ENCODE measurements at places on chromosomes 3 and 15.

GRCh38 chr3:25036633-25037032 lies 391.4 kb upstream of the RARB start:
- DNase-seq: no peak

DNA sequence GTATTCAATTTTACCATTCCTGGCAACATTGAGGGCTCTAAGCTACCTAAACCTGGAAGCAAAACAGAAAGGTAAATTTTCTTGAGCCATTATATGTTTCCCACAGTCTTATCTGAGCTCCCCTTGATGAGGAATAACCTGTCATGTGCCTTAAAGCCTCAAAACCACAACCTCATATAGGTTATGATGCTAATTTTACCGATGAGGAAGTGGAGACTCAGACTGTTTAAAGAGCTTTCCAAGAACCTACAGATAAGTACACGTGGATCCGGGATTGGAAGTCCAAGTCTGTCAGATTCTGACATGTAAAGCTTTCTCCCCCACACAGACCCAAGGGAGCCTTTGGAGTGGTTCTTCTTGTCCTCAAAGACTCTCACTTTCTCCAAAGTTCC lies 140.5 kb downstream of the SEMA6D start:
- no peak for DNase-seq

GRCh38 chr3:187352581-187353575 lies 15.3 kb upstream of the RTP4 start:
- DNase-seq: no peak

DNA sequence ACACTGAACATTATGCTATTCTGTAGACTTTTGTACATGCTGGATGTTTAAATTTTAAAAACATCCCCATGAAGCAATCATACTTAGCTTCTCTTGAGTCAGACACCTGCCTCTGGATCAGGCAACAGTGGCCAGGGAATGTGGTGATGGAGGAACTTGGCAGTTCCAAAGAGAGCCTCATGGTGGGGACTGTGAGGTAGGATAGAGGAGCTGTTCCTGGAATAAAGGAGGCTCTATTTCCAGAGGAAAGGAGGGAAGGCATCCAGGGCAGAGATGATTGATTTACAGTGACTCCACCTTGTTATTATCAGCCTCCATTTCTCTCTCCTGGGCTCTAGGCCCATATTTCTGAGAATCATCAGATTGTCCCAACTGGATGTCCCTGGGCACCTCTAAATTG lies 35.0 kb upstream of the ABHD17C start:
- DNase-seq: no peak

DNA sequence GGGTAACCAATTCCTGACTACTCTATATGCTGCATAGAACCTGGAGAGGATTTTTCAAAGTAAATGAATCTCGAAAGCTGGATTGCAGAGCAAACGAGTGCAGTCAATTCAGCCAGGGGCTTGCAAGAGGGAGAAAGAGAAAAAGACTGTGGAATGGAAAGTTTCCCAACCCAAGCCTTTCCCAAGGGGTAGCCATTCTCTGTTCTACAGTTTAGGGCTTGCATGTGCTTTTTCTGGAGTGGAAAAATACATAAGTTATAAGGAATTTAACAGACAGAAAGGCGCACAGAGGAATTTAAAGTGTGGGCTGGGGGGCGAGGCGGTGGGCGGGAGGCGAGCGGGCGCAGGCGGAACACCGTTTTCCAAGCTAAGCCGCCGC lies 511 bp upstream of the RARB start:
- DNase-seq: no peak

DNA sequence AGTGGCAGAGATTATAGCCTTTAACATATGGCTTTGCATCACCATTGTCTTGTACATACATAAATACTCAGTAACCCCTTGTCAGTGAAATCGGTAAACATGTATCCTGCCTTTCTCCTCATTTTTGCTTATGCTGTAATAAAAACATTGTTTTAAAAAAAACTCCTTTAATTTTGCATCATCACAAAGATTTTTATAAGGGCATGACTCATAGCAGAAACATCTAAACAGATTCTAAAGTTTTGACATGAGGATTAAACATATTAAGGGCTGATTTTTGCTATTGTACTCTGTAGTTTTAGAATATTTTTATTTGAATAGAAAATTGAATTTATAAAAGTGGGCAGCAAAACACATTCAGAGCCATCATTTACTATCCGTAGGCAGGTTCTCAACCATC lies 275.9 kb downstream of the ZIC4 start:
- no peak for DNase-seq

- DNase-seq: no peak
Observed at GRCh38 chr3:150913133-150913922, 8.1 kb upstream of the MINDY4B start.

- DNase-seq: no peak
Observed at GRCh38 chr15:41967506-41968206, 4.7 kb downstream of the EHD4 start.

GRCh38 chr15:71807691-71808091 lies 2.7 kb upstream of the NR2E3 start:
- DNase-seq: no peak

GRCh38 chr3:143810953-143811265 lies 37.4 kb downstream of the SLC9A9 start:
- no peak for DNase-seq

DNA sequence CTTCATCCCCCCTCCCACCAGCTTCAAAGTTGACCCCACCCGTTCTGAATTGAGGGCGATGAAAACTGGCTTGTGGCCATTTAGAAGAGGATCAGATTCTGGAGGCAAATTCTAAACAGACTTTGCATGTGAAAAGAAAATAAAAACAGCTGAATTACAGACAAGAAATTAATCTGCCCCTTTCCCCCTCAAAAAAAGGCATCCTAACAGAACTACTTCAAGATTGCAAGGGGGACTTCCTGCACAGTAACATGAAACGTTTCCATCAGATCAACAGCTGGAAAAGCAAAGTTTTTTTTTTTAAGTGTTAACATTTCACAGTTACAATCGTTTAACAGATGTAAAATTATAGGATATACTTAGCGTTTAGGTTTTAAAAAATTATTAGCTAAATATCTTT lies 229.3 kb downstream of the RORA start:
- DNase-seq: no peak

DNA sequence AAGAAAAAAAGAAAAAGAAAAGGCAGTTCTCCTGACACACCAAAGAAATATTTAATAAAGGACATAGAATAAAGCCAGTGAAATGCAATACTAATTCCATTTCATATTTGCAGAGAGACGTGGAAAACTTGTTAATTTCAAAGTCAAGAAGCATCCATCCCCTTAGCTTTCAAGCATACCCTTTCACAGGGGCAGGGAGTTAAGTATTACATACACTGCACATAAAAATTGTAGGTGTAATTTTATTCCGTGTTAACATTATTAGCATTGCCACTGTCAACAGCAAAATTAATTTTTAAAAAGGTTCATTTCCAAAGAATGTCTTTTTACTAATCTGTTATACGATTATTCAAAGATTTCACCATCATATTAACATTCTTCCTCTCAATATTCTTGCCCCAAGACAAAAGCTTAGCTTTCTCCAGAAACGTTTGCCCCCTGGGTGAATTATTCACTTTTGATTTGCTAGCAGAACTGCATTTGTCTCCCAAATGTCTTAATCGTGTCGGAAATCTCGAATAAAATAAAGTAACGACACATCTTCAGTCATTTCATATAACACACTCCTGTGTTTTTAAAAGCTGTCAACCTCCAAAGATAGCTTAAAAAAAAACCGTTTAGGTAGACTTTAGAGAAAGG lies 517.9 kb downstream of the MECOM start:
- no peak for DNase-seq

GRCh38 chr3:76724706-76725105 lies 315.2 kb upstream of the ROBO2 start:
- no peak for DNase-seq

GRCh38 chr3:118637846-118638245 lies 396.8 kb downstream of the IGSF11 start:
- DNase-seq: no peak

DNA sequence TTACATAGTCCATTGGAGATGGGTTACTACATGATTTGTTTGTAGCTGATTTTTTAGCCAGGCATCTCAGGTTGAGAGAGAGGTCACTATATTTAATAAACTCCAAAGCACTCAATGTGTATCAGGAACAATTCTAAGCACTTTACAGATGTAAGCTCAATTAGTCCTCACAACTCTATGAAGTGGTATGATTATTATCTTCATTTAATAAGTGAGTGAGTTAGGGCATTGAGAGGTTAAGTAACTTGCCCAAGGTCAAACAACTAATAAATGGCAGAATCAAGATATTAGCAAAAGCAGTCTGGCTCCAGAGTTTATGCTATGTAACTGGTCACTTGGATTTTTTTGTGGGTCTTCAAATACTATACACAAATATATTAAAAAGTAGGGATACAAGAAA lies 56.3 kb upstream of the ABI3BP start:
- DNase-seq: no peak

DNA sequence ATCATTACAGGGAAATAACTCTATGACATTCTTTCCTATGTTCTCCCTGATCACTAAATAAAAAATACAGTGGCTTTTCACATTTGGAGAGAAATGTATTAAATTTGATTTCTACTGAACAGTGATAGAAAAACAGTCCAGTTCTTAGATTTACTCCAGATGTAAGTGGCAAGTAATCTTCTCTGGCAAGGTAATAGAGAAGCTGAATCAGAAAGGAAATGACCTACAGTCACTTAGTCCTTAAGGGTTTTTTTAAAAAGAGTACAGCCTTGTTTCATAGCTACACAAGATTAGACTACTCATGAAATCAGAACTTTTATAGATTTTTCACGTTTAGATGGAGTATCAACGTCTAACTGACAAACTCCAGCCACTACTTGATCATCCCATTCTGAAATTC lies 236.9 kb downstream of the CADPS start:
- DNase-seq: no peak

DNA sequence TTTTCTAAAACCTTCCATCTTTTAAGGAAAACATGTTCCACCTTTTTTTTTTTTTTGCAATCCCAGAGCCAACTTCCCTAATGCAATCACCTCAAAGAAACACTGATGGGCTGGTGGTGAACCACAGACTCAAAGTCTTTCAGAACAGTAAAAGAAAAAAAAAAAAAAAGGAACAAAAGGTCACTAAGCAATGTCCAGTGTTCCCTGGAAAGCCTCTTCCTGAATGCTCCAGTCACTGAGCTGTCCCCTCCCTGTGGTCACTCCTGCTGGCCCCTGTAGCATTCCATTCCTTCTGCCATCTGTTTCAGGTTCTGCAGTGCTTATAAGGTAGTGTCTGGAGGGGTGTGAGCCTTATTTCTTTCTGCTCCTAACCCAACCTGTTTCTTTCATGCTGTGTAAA lies 53.3 kb downstream of the AAGAB start:
- DNase-seq: no peak

- no peak for DNase-seq
Observed at GRCh38 chr15:88230823-88231222, 25.7 kb downstream of the NTRK3 start.

DNA sequence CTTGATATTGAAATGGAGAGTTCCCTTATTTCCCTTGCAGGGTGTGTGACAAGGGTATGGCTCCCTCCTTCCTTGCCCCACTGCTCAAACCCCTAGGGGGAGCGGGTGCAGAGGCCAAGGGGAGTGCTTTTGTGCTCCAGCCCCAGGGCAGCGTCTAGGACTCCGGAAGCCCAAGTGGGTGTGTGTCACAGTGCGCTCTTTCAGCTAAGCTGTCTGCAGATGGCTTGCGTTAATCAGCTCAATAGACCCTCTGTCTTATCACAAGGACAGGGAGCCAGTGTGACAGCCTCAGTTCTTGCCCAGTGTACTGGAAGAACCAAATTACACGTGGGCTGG lies 523.6 kb upstream of the LMCD1 start:
- DNase-seq: no peak

DNA sequence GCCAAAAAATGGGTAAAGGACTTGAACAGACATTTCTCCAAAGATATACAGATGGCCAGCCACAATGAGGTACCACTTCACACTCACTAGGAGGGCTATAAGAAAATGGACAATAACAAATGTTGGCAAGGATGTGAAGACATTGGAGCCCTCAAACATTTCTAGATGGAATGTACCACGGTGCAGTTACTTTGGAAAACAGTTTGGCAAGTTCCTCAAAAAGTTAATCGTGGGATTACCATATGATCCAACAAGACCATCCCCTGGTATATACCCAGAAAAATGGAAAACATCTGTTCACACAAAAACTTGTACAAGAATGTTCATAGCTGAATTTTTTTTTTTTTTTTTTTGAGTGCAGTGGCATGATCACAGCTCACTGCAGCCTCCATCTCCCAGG lies 15.9 kb upstream of the HRH1 start:
- no peak for DNase-seq

GRCh38 chr3:32292085-32292796 lies 53.8 kb downstream of the CMTM8 start:
- DNase-seq: no peak

GRCh38 chr3:25967385-25967784 lies 177.5 kb downstream of the OXSM start:
- DNase-seq: no peak

GRCh38 chr3:107034142-107034541 lies 343.1 kb upstream of the CCDC54 start:
- DNase-seq: no peak

Data from HuH-7.5 (cell line).